ENCODE measurements at places on chromosomes 4 and X.

- no peaks in the 10 kb centered on the region for H3K4me1 ChIP-seq
- H3K36me3 ChIP-seq: no peaks in the 10 kb centered on the region
- no peaks in the 10 kb centered on the region for H3K27me3 ChIP-seq
These were observed 28.5 kb upstream of the BANK1 start for GRCh38 chr4:101762025-101762424.

- H3K27ac ChIP-seq: no peak overlapping the region
- H3K4me3 ChIP-seq: peak overlapping the region; percentile 75
- peaks cover 2% of the 10 kb centered on the region for H3K4me1 ChIP-seq
- DNase-seq: peak; percentile 85
These were observed 12.9 kb downstream of the PPP2R3B start for GRCh38 chrX:373641-374471.

DNA sequence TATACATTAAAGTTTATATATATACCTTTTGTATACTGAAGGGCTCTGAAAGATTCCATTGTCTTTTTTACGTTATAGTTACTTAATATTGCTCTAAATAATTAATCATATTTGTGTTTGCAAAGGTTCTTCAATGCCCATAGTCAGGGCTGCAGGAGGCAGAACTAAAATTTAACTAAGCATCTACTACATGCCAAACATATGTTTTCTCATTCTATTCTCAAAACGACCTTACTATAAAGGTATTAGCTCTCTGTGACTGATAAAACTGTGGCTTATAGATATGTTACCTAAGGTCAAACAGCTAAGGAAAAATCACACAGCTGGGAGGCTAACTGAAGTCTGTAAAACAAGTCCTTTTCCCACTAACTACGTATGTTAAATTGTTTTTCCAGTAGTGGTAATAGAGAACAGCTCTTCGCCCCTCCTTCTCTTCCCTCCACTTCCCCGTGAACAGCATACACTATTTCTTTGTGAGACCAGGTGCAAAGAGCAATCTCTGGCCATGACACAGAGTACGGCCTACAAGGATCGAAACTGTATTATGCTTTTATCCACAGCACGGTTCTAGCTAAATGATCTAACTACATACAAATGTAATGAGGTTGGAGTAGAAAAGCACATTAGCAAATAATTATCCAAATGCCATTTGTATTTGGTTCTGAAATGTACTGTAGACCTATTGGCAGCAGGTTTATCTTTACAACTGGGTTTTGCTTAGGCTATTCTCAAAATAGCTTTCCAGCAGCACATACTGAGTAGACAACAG is 1.7 kb downstream of the CNOT6L start:
- DNase-seq: no peak
- H3K4me1 ChIP-seq: no peaks in the 10 kb centered on the region
- no peaks in the 10 kb centered on the region for H3K36me3 ChIP-seq

DNA sequence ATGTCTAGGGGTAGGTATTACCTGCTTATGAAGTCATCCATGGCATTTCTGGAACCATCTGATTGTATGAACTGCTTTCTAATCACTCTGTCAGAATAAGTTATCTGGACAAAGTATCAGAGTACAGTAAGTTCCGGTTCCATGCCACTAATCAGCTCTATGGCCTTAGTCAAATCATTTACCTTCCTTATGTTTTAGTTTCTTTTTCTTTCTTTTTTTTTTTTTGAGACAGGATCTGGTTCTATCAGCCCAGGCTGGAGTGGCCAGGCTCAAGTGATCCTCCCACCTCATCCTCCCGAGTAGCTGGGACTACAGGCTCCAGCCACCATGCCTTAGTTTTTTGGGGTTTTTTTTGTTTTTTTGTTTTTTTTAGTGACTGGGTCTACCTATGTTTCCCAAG is 11.5 kb downstream of the XIAP start:
- no peak for DNase-seq
- no peaks in the 10 kb centered on the region for H3K27me3 ChIP-seq
- H3K27ac ChIP-seq: no peak overlapping the region
- H3K4me3 ChIP-seq: no peak overlapping the region
- peaks cover 16% of the 10 kb centered on the region for H3K36me3 ChIP-seq

DNA sequence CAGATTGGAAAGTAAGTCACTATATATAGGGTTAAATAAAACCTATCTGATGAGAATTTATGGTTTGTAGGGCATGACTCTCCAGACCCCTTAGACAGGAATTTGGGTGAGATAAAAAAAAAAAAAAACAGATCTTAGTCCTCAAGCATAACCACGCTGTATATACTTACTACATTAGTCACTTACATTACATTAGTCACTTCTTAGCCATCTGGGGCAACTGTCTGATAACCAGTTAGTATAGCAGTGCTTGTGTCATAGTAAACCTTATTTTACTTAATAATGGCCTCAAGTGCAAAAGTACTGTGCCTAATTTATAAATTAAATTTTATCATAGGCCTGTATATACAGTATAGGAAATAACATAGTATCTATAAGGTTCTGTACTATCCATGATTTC is 60.2 kb upstream of the RPS6KA6 start:
- no peaks in the 10 kb centered on the region for H3K4me1 ChIP-seq
- H3K27me3 ChIP-seq: no peaks in the 10 kb centered on the region
- no peak overlapping the region for H3K4me3 ChIP-seq
- H3K36me3 ChIP-seq: no peaks in the 10 kb centered on the region
- H3K27ac ChIP-seq: no peak overlapping the region

DNA sequence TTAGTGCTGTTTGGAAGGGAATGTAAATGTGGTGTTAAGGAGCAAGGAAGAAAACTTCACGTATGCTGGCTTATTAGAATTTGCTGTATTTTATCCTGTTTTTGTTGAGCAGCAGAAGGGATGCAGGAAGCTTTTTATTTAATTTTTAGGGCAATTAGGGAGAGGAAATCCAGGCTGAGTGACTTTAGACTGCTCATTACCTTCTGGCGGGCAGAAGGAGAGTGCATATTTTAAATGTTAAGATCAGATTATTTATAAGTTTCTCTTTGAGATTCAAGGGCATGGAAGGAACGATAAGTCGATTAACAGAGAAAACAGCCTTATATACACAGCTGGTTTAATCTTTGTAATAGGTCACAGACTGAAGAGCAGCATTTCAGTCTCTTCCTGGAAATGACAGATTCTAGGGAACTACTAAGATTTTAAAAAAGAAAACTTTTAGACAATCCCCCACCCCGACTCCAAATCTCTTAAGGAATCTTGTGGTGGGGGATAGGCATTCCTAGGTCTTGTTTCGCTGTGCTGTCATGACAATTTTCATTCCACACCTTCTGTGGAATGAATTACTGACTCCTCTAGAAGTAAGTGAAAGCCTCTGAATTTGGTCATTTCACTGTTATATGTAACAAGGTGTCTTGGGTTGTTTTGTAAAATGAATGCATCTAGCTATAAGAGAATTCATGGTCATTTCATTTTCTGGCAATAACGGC is 402.5 kb downstream of the RAPGEF2 start:
- H3K4me3 ChIP-seq: no peak overlapping the region
- no peak overlapping the region for H3K27ac ChIP-seq
- H3K4me1 ChIP-seq: peaks cover 12% of the 10 kb centered on the region

GRCh38 chr4:19187691-19188090 is 1064.0 kb upstream of the SLIT2 start:
- no peaks in the 10 kb centered on the region for H3K36me3 ChIP-seq
- no peak overlapping the region for H3K4me3 ChIP-seq
- no peak for DNase-seq
- no peaks in the 10 kb centered on the region for H3K27me3 ChIP-seq

DNA sequence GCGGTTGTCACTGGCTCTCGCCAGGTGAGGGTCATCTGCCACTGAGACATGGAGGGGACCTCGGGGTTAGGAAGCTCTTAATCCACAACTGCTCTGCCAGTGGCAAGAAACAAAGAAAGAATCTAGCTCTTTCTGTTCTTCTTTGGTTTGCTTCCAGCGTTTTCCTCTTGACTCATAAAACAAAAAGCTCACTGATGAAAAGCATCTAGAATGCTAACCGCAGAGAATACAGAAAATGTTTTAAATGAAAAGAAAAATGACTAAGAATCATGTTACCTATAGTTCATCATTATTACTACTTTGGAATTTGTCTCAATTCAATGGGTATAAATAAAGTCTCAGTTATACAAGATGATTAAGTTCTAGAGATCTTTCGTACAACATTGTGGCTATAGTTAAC is 274.8 kb upstream of the TENM3 start:
- no peaks in the 10 kb centered on the region for H3K4me1 ChIP-seq
- no peak overlapping the region for H3K4me3 ChIP-seq
- no peaks in the 10 kb centered on the region for H3K36me3 ChIP-seq

GRCh38 chr4:151035328-151035727 is 20.2 kb upstream of the LRBA start:
- no peaks in the 10 kb centered on the region for H3K36me3 ChIP-seq
- H3K27ac ChIP-seq: no peak overlapping the region
- no peak for DNase-seq
- H3K27me3 ChIP-seq: no peaks in the 10 kb centered on the region

DNA sequence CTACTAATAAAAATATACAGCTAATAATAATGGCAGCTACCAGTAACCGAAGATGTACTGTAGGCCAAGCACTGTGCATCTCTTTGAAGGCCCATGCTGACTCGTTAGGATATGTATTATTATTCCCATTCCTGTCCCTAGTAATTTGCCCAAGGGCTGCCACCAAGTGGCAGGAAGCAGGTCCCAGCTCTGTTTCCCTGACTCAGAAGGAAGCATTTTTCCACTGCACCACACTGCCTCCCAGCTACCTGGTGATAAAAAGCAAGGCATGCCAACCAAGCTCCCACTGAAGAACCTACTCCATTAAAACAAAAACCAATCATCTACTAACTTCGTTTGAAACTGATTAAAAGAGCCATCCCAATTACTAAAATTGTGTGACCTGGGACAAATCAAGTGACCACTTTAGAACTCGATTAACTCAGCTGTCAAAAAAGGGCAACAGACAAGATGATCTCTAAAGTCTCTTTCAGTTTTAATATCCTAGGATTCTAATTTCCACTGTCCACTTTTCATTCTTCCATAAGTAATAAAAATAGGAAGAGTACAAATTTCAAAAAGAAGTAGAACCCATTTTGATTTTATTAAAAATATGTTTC is 24.3 kb upstream of the PGM2 start:
- H3K36me3 ChIP-seq: no peaks in the 10 kb centered on the region
- no peaks in the 10 kb centered on the region for H3K27me3 ChIP-seq
- peak; percentile 86 for DNase-seq
- H3K4me3 ChIP-seq: no peak overlapping the region

DNA sequence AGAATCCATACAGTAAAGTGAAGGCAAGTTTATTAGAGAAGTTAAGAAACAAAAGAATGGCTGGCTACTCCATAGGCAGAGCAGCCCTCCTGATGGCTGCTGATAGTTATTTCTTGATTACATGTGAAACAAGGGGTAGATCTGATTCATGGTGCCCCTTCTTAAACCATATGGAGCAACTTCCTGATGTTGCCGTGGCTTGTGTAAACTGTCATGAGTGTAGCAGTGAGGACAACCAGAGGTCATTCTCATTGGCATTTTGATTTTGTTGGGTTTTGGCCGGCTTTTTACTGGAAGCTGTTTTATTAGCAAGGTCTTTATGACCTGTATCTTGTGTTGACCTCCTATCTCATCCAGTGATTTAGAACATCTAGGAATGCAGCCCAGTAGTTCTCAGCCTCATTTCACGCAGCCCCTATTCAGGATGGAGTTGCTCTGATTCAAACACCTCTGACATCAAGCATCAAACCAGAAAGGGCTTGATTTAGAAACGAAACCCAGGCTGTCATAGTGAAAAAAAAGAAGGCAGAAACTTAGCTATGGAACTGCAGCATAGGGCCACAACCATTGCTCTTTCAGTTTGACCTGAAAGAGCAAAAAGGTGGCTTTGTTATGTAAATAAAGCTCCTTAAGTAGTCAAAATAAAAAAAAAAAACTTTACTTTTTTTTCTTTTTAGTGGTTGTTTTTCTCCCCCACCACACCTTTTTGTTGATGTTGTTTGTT is 37.8 kb downstream of the SPCS3 start:
- H3K4me3 ChIP-seq: no peak overlapping the region
- H3K27me3 ChIP-seq: no peaks in the 10 kb centered on the region
- no peaks in the 10 kb centered on the region for H3K36me3 ChIP-seq
- no peak for DNase-seq
- H3K27ac ChIP-seq: no peak overlapping the region
- no peaks in the 10 kb centered on the region for H3K4me1 ChIP-seq

DNA sequence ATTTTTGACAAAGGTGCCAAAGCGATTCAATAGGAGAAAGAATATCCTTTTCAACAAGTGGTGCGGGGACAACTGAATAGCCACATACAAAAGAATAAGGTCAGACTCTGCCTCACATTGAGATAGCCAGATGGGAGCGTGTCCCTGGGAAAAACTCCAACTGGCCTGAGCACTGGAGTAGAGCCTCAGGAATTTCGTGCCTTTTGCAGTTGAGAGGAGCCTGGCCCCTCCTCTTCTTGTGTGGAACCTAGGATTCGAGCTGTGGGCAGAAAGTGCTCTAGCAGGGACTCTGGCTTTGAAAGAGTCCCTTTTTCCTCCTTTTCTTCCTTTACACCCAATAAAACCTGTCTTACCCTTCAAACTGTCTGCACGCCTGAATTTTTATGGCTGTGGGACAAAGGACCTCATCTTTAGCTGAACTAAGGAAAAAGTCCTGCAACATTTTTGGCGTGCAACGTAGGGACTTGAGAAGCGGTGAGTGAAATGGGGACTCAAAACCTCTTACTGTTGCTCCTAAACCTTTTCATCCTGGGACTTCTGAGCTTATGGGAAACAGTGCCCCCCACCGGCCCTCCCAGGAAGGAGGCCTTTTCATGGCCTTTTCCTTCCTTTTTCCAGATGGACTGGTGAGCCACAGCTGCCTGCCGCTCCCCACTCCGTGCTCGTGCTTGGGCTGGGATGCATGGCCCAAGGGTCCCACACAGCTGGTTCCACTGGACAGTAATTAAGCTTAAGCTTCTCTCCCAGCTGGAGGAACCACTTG is 68.6 kb downstream of the BMP15 start:
- H3K27ac ChIP-seq: no peak overlapping the region
- H3K4me1 ChIP-seq: no peaks in the 10 kb centered on the region
- H3K36me3 ChIP-seq: no peaks in the 10 kb centered on the region

- DNase-seq: no peak
- no peaks in the 10 kb centered on the region for H3K4me1 ChIP-seq
- H3K36me3 ChIP-seq: no peaks in the 10 kb centered on the region
- no peak overlapping the region for H3K27ac ChIP-seq
- no peaks in the 10 kb centered on the region for H3K27me3 ChIP-seq
- H3K4me3 ChIP-seq: no peak overlapping the region
These were observed 726.3 kb downstream of the RAPGEF2 start for GRCh38 chr4:159829184-159829583.

DNA sequence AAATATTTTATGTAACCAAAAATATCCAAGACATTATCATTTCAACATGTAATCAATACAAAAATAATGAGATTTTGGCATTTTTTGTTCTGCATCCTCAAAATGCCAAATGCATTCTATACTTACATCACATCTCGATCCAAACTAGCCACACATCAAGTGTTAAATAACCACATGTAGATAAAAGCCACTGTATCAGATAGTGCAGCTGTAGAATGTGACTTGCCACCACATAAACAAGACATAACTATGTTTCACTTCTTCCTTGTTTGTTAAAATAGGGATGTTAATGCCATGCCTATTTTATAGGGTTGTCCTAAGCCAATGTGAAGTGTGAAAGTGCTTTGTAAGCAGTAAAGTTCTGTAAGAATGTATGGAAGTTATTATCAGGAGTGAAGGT is 20.9 kb downstream of the INTS6L start:
- H3K4me3 ChIP-seq: no peak overlapping the region
- DNase-seq: no peak
- H3K27ac ChIP-seq: no peak overlapping the region
- no peaks in the 10 kb centered on the region for H3K36me3 ChIP-seq
- H3K4me1 ChIP-seq: no peaks in the 10 kb centered on the region
- no peaks in the 10 kb centered on the region for H3K27me3 ChIP-seq

- no peaks in the 10 kb centered on the region for H3K36me3 ChIP-seq
- H3K27ac ChIP-seq: no peak overlapping the region
- no peak for DNase-seq
- H3K4me3 ChIP-seq: no peak overlapping the region
- H3K27me3 ChIP-seq: no peaks in the 10 kb centered on the region
- H3K4me1 ChIP-seq: no peaks in the 10 kb centered on the region
These were observed 446.2 kb downstream of the RAPGEF2 start for GRCh38 chr4:159549098-159549518.
